GM04503 (cell line): ENCODE measurements at places on chromosomes 13 and 19.
A peak's percentile ranks its signal among the peaks of the same experiment; 100 is the strongest.

DNA sequence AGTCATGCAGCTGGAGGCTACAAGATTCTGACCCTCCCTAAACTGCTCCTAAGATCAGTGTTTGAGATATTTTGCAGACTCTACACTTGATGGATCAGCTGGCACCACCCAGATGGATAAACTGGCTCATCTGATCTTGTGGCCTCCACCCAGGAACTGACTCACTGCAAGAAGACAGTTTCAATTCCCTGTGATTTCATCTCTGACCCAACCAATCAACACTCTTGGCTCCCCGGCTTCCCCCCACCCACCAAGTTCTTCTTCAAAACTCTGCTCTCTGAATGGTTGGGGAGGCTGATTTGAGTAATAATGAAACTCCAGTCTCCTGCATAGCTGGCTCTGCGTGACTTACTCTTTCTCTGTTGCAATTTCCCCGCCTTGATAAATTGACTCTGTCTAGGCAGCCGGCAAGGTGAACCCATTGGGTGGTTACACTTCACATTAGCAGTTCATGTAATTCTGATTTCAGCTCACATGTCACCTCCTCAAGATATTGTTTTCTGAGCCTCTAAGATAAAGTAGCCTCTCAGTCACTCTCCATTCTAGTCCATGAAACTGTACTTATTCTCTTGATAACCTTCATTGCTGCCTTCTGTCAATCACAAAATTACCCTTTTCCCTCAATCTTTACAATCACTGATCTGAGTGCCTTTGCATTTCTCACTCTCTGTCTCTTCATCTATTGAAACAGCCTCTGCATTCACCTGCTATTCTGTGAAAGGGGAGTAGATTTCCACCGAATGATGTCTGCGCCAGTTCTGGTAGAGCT lies 9.9 kb upstream of the FPR3 start:
- peak; percentile 64 for DNase-seq

DNA sequence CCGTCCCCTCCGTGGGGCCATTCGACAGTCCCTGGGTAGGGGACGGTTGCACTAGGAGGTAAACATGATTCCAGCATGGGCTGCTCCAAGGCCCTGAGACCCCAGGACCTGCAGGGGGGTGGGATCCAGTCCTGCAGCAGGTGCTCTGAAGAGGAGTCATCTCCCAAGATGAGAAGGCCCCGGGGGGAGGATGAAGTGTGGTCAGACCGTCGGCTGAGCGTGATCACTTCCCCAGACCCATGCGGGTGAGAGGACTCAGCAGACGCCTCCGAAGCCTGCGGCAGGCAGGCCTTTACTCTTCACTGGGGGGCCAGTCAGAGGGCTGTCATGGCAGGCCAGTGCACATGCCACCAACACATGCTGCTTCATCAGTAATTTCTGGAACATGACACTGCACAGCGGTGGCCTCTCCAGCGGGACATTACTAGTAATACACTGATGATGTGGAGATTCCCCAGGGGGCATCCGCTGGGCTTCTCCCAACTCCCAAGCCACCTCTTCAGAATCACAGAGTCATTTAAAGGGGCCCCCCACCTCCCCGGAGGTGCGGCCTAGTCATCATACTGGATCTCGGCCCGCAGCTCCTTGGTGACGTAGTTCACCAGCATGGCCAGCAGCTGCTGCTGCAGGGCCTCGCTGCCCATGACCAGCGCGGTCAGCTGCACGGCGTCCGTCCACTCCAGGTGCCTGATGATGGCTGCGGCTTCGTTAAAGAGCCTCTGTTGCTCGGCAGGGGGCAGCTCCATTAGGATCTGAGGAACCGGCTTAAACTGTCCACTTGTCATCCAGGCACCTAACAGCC lies 12.7 kb downstream of the C19orf12 start:
- no peak for DNase-seq

DNA sequence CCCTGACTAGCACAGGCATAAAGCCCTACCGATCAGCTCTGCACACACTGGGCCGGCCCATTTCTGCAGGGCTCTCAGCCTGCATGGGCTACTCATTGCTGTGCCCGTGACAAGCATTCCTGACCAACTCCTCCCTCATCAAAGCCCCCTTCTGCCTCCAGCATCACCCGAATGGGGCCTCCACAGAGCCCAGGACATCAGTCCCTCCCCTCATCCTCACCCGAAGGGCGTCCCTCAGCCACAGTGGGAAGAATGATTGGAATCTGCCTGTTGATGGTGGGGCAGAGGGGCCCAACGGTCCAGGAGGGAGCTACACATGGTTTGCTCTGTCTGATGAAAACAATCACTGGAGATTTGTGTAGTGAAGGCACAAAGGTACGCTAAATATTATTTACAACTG lies 43.8 kb downstream of the SERP2 start:
- no peak for DNase-seq

- DNase-seq = no peak
Observed at GRCh38 chr19:1076951-1077350, 10.0 kb downstream of the ARHGAP45 start.

DNA sequence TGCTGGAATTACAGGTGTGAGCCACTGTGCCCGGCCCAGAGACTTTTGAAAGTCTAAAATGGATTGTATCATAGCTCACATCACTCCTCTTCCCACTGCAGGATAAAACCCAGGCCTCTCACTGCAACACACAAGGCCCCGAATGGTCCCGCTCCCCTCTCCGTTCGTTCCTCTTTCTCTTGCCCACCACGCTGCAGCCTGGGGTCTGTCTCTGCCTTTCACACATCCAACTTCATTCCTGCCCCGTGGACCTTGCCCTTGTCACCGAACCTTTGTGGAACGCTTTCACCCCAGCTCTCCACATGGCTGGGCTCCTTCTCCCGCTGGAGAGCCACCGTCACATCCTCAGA lies 42.6 kb downstream of the NFIC start:
- no peak for DNase-seq

DNA sequence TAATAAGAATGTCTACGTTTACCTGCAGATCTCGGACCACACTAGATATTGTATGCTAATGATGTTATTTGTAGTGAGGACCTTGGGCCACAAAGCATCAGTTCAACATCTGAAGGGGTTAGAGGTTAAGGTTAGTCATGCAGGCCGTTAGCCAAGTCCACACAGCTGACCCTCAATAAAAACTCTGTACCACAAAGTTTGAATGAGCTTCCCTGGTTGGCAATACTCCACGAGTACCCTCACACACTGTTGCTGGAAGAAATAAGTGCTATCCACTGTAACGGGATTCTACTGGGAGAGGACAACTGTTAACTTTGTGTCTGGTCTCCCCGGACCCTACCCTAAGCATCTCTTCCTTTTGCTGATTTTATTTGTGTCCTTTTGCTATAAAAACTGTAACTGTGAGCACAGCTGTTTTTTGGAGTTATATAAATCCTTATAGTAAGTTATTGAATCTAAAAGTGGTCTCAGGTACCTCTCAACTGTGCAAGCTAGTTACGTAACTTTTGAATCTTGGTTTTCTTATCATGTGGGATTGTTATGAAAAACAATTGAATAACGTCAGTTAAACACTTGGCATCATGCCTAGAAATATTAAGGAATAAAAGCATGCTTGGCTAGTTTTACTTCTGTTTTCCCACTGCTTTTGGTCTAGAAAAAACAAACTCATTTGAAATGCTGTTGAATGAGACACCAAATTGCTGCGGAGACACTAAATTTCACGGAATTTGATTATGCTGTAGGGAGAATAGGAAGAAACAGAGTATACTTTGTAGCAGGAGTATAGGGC lies 181.5 kb downstream of the DNAJC3 start:
- no peak for DNase-seq

DNA sequence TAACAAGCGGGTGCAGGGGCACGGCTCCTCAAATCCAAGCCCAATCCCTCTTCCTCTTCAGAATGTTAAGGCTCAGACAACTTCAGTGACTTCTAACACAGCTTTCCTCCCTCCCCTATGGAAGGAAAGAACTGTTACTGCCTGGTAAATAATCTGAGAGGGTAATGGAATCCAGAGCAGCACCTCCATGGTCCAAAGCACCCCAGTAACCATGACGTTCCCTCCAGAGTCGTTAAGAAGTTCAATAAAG lies 969 bp downstream of the AKT2 start:
- DNase-seq = no peak

DNA sequence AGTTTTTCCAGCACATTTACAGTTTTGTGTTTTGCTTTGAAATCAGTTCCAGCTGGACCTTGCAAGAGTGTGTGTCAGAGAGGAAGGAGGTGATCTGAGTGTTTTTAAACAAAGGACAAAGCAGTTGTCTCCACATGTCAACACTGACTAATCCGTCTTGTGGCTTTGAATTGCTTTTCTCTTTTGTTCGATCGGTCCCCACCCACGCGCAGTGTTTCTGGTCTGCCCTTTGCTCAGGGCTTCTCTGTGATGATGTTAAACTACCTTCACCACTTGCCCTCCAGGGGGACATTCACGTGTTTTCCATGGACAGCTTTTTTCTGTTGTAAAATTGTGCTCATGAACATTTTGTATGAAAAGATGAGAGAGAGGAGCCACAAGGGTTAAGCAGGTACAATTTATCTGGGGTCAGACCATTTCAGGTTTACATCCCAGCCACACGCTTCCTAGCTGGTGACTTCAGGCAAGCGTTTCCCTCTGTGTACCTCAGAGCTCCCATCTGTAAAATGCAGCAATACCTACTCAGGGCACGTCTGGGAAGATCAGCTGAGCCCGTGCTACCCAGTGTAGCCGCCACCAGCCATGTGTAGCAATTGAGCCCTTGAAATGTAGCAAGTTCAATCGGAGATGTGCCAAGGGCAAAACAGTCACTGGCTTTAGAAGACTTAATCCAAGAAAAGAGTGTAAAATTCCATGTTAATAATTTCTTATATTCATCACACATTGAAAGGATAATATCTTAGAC lies 13.5 kb upstream of the PLA2G4C start:
- DNase-seq = no peak
